NCI-H1092 (cell line): ENCODE measurements at places on chromosomes 13 and 19.

DNA sequence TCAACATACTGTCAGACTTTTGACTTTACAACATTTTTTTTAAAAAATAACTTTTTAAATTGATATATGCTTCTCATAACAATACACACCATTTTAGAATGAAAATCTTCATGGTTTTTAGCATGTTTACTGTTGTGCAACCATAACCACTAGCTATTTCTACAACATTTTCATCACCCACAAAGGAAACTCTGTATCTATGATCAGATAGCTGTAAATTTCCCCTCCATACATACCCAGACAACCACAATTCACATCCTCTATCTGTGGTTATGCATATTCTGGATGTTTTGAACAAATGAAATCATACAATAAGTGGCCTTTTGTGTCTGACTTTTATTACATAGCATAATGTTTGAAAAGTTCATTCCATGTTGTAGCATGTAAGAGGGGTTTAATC lies 1666.0 kb downstream of the EFNB2 start:
- DNase-seq, result no peak

DNA sequence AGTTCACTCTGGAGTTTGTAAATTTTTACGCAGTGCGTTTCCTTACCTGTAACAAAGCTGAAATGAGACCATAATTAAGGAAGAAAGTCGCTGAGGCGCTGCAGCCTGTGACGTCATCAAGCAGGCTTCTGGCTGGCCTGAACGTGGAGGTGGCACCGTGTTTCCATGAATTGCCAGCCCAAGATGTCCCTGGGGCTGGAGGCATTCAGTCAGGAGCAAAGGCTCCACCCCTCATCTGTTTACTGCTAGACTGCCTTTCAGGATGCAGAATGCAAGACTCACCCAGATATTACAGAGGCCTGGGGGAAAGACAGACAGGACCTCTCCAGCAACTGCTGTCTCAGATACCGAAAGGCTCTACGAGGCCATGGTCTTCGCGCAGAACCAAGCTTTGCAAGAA lies 424.6 kb downstream of the TSHZ3 start:
- no peak for DNase-seq

GRCh38 chr19:55377356-55378131 lies 918 bp downstream of the TMEM190 start:
- DNase-seq, result no peak

DNA sequence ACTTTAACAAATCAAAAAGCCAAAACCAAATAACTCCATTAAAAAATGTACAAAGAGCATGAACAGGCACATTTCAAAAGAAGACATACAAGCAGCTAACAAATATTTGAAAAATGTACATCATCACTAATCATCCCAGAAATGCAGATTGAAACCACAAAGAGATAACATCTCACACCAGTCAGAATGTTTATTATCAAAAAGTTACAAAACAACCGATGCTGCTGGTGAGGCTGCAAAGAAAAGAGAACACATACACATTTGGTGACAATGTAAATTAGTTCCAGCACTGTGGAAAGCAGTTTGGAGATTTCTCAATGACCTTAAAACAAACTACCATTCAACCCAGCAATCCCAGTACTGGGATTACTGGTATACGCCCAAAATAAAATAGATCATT lies 756.0 kb upstream of the PCDH20 start:
- DNase-seq, result no peak

GRCh38 chr19:12872941-12873890 lies 8.0 kb downstream of the DNASE2 start:
- DNase-seq, result no peak

DNA sequence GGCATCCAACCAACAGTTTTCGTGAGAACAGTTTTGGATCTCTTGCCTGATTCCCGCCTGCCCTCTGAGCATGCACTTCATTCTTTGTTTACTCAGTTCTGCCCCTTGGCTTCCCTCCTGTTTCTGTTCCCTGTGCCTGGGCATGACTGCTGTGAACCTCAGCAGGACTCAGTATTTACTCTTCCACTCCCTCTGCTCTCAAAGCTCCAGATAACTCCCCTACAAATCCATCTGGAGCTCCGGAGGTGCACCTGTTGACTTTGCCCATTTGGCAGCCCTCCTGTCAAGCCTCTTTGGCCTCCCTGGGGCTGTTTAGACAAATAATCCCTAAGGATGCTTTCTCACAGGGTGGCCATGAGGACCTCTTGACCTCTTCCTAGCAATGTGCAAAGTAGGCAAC lies 34.2 kb upstream of the ARGLU1 start:
- DNase-seq, result peak; percentile 35

DNA sequence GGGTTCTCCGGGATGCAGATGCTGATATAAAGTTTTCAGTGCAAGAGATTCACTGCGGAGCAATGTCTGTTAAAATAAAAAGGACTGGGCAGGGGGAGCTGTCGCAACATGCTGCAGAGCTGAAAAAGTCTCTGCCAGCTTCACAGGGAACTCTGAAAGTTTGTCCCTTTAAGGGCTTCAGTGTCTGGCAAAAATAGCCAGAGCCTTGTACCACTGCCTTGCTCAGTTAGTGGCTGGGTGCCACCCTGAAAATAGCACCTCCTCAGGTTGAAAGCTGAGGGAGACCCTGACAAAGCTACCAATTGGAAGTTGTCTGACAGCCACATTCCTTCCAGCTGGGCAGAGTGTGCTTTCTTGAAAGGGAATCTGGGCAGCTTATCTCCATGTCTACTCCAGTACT lies 3.0 kb upstream of the NDFIP2 start:
- no peak for DNase-seq

DNA sequence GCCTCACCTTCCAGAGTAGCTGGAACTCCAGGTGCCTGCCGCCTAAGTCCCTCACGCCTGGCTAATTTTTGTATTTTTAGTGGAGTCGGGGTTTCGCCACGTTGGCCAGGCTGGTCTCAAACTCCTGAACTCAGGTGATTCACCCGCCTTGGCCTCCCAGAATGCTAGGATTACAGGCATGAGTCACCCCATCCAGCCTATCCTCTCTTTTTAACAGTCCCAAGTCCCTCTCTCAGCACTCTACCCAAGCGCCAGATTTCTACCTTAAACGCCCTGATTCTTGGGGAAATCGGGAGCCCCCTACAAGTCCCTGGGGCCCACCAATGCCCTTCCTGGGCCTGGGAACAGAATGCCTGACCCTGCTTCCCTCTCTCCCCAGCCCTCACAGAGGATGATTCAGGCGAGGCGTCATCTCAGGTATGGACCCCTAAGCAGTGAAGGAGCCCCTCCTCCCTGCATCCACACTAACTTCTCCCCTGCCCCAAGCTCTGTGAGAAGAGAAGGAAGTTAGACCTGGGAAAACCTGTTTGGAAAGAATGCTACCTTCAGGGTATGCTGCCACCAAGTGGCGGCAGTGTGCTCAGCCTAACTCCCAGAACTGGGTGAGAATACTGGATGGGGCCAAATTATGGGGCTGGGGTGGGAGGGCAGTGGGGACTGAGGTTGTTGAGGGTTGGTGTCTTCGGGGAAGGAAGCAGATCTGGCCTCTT lies 20.8 kb upstream of the EBI3 start:
- no peak for DNase-seq

DNA sequence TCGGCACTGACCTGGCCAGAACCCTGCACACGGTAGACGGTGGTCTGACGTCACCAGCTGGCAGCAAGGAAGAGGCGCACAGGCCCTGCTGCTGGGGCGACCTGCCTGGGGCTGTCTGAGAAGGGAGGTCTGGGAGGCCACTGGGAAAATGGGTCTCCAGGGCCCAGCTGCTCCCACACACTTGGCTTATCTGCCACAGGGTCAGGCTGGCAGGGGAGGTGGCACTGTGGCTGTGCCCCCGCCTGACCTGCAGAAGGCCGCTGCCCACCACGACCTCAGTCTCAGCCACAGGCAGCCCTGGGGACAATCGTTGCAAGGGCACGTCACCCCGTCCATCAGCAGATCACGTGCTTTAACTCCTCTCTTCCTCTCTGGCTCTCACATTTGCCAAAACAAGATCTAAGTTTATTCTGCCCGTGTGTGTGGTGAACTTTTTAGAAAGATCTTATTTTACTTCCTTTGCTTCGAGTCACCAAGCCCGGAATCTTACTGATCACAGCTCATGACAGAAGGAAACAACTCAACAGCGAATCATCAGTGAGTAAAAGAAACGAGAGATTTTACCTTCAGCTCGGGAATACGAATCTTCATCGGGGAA lies 45.2 kb upstream of the RANBP3 start:
- no peak for DNase-seq

DNA sequence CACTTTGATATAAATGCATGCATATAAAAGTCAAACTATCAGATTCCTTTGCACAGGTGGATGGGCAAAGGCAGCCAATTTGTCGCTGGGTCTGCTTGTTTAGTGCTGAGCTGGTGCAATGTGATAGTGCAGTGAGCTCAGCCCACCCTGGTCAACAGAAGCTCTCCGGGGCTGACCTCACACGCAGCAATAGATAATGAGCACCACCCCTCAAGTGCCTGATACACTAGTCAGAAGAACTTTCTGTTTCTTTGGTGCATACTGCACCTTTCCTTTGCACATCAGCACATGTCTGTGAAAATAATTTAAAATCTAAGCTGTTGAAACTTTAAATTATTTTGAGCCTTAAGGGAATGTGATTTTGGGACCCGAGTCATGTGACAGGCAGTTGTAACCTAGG lies 20.2 kb downstream of the ATP8A2 start:
- no peak for DNase-seq

DNA sequence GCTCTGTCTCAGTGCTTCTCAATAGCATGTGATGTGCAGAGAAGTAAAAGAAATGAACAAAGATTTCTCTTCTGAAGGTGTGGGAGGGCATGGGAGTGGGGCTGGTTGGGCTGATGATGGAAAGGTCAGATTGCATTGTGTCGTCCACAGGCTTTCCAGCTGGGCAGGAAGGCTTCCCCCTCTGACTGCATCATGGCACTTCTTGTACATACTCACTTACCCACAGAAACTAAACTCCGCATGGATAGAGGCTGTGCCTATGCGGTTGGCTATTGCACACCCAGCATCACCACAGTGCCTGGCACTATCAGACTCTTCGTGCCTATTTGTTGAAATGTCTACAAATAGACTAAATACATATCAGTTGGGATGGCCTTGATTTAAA lies 24.4 kb upstream of the TNFSF11 start:
- no peak for DNase-seq

- no peak for DNase-seq
Observed at GRCh38 chr13:73987618-73988017, 146.6 kb downstream of the KLF12 start.

DNA sequence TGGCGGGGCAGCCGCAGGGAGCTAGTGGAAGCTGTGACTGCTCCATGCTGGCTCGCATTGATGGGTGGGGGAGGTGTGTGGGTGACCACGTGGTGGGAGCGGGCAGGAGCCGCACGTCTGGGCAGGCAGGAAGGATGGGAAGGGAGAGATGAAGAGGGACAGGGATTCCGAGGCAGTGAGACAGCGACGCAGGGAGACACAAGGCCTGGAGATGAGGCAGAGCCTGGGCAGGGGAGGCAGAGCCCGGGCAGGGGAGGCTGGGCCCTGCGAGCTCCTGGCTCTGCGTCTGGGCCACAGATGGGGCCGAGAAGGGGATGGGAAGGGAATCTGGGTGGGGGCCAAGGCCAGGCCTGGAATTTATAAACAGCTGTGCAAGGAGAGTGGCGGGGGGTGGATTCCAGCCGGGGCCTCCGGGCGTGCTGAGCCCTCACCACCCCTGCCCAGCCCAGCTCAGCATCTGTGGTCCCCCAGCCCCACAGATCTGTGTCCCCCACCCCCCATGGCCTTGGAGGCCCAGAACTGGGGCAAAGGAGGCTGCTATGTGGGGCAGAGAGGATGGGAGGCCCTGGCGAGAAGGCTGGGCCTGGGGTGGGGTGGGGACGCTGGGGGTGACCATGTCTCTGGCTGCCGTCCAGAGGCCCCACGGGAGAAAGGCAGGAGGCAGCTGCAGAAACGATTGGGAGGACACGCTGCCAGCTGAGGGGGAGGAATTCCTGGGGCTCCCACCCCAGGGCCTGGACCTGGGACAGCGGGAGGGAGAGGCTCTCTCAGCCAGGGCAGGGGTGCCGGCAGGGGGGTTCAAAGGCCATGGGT lies 6.0 kb downstream of the EHD2 start:
- no peak for DNase-seq

DNA sequence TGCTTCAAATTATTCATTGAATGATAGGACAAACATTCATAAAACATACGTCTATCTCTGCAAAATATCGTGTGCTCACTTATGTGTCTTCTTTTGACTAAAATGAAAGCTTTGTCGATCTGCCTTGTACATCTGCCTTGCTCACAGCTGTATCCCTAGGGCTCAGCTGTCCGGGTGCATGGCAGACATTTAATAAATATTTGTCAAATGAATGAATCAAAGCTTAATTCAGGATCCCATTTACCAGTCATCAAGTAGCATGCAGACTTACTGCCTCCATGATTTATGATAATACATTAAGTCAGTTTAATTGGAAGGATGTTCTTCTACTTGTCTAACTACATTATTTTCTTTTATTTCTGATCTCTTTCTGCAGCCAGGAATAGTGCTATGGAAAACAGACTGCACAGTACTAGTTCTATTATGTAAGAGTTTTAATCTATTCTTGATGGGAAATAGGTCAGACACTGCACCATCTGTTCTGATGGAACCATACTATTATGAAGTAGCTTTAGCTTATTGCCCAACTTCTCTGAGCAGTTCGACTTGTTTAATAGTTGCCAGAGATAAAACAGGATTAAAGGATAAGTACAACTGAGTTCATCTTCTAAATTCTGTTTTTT lies 13.2 kb downstream of the SLC46A3 start:
- DNase-seq, result no peak

DNA sequence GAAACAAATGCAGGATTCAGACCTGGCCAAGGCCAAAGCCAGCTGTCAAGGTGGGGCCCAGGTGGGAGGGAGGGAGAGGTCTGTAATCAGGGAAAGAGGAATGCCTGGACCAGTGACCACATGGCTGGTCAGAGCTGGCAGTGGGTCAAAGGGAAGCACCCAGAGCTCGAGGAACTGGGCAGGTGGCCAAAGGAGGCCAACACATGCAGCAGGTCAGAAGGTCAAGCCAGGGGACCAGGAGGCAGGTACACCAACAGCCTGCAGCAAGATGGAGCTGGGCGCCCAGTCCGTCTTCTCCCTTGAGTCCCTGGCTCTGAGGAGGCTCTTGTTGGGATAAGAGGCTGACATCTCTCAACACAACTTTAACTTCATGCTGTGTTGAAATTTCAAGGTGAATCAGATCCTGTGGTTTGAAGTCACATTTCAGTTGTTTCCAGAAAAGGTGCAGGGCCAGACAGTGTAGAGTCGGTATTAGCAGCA lies 17.1 kb downstream of the GPATCH1 start:
- DNase-seq, result no peak

- no peak for DNase-seq
Observed at GRCh38 chr13:24460256-24460655, 52.3 kb downstream of the PARP4 start.

GRCh38 chr13:88395804-88396203 lies 724.6 kb downstream of the SLITRK5 start:
- DNase-seq, result no peak

GRCh38 chr13:52852444-52852843 lies 4.0 kb upstream of the PCDH8 start:
- DNase-seq, result peak; percentile 48
